ENCODE measurements at places on chromosomes 1 and 21. TPM values are rescaled to one million over a fixed set of nuclear protein-coding genes. Genes with fewer than 3 reads are reported as not detected.

The CYYR1 gene
- 88.6 TPM for total RNA-seq

- DNase-seq, result no peak
These were observed 21.1 kb upstream of the B3GALNT2 start for GRCh38 chr1:235525314-235525713.

DNA sequence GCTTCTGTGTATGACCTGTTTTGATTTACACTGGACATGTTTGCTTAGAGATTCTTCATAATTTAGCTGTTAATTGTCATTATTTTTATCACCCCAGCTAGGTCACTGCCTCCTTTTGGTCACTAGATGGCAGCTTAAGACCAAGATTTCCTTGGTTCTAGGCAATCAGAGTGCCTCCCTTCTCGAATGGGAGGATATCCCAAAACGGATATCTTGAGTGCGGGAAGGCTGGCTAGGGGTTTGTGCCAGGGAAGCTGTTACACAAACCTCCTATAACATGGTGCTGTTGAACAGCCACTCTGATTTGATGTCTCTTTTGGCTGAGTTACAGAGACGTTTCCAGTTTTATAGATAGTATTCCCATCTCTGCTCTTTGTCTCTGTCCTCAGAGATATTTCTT is 283.5 kb downstream of the S1PR1 start:
- DNase-seq, result peak; percentile 40

The HES2 gene
- 0.10 TPM for total RNA-seq

GRCh38 chr1:53091841-53092645 is 30.0 kb downstream of the PODN start:
- no peak for DNase-seq

The OPRD1 gene
- total RNA-seq, result 9.7 TPM

GRCh38 chr1:119887427-119887826 is 8.9 kb downstream of the ADAM30 start:
- no peak for DNase-seq

- no peak for DNase-seq
These were observed 2.1 kb upstream of the KNCN start for GRCh38 chr1:46553506-46553905.

DNA sequence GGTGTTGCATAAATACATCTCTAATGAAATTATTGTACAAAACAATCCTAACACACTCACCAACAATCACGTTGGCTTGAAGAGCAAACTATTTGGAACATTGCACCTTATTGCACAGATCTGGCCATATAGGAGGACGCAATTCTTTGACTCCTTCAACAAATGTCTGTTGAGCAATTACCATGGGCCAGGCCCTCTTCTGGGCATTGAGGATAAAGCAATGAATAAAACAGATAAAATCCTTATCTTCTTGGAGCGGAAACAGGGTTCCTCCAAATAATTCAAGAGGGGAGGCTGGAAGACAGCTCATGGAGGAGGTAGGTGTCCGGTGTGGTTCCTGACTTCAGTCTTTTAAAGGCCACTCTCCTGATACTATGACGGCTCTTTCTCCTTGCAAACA is 43.3 kb downstream of the PAX7 start:
- no peak for DNase-seq

The CD2 gene
- not detected for total RNA-seq

DNA sequence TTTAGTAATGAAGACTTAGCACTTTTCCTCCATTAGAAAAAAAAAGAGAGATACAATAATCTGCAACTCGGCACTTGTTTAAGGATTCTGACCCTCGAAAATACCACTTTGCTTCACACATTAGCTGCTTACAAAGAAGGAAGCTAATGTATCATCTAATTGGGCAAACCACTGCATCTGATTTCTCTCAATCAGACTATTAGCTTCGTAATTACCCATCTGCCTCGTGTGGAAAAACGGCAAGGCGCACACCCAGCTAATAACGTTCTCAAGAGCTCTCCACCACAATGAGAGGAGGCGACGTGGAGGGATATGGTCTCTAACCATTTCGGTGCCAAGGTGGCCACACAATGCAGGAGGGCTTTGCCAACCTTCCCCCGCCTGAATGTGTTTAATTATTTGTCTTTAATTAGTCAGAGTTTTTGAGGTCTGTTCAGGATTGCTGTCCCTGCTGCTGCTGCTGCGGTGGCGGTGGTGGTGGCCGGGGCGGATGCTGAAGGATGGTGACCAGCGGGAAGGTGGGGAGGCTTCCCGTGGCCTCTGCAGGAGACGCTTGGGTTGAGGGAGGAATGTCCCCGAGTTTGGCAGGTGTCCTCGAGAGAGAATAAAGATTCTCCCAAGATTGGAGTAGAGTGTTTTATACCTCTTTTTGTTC is 374.5 kb downstream of the RPS6KC1 start:
- DNase-seq, result no peak

The PTCH2 gene
- 0.51 TPM for total RNA-seq
